Activated CD4-positive, alpha-beta T cell treated with anti-CD3 and anti-CD28 coated beads, Interleukin-2, amount 50 U/mL, for 24 hours (primary cell): ENCODE measurements at places on chromosomes 4 and X.

DNA sequence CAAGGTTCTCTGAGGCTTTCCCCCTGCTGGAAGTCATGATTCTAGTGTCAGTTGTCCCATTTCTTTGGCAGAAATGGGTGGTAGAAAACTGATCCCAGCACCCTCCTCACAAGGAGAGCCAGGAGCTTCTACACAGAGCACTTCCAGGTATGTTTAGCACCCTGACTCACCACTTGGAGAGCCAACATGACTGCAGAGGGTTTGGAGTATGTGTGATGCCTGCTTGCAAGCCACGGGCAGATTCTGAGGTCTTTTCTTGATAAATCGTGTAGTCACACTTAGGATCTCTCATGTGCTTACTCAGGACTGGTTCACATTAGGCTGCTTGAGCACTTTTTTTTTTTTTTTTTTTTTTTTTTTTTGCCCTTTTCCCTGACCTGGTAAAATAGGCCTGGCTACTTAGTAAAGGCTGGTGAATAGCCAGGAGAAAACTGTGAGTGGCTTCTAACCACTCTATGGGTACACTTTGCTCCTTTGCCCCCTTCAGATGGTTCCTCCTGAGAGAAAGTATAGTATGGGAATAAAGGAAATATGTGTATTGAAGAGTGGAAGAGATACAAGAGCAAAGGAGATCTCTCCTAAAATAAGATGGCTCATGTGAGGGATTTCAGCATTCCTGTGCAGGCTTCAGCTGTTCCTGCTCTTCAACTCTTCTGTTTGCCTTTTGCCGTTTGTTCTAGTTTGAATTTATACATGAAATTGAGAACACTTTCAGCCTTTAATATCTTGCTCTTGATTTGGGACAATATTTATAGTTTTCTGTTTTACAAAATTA is 103.6 kb downstream of the EMCN start:
- no peak for DNase-seq

DNA sequence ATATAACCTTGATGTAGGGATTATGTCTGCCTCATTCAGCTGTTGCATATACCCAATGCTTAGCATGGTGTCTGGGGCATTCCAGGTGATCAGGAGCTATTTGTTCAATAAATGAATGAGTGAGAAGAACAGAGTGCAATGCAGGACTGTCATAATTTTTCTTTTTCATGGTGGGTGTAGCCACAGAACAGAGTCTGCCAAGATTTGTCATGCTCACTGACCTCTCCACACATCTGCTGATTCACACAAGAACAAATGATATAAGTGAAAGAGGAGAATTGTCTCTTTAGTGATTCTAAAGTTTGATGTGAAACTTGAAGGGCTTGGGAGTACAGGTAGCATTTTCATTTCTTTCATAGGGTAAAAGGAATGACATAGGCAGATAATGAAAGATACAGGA is 64.4 kb upstream of the TEX13D start:
- DNase-seq = no peak

DNA sequence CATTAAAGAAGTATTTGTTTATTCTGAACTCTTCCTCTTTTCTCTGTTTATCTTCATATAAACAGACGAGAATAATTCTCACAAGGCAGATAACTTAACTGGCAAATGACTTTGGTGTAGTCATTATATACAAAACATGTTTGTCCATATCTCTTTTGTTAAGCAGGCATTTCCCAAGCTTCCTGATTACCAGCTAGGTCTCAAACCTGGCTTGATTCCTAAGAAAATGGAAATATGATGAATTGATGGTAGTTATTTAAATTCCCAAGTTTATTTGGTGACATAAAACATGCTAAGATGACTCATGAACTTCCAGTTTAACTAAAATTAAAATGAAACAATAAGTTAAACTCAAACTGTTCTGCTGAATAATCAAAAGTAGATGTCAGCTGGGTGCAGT is 96.8 kb downstream of the ARSJ start:
- no peak for DNase-seq

DNA sequence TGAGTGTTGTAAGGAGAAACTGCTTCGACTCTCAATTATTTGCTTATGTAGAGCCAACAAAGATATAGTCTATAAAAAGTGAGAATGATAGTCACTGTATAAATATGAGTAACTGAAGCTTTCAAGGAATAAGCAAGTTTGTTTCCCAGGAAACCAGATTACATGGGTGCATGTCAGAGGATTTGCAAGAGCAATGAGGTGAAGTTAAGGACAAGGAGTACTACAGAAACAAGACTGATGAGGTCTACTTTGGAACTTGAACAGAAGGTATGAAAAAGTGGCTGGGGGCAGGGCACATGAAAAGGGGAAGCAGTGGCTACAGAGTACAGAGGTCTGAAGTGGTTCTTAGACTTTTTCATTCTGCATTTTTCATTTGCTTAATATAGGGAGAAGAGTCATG is 321.0 kb upstream of the CXXC4 start:
- no peak for DNase-seq

DNA sequence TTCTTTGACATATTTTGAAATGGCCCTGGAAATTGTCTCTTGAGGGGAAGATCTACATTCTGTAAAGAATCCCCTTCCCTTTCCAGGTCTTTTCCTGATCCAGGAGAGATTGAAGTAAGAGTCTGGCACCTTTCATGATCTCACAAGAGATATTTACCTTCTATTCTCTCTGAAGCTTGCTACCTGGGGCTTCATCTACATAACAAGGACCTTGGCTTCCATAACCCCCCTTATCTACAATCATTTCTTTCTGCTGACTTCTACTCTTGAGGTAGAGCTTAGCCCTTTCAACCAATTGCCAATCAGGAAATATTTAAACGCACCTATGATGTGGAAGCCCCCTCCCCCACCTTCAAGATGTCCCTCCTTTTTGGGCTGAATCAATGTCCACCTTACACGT is 383.7 kb upstream of the MAGEB18 start:
- DNase-seq = no peak

DNA sequence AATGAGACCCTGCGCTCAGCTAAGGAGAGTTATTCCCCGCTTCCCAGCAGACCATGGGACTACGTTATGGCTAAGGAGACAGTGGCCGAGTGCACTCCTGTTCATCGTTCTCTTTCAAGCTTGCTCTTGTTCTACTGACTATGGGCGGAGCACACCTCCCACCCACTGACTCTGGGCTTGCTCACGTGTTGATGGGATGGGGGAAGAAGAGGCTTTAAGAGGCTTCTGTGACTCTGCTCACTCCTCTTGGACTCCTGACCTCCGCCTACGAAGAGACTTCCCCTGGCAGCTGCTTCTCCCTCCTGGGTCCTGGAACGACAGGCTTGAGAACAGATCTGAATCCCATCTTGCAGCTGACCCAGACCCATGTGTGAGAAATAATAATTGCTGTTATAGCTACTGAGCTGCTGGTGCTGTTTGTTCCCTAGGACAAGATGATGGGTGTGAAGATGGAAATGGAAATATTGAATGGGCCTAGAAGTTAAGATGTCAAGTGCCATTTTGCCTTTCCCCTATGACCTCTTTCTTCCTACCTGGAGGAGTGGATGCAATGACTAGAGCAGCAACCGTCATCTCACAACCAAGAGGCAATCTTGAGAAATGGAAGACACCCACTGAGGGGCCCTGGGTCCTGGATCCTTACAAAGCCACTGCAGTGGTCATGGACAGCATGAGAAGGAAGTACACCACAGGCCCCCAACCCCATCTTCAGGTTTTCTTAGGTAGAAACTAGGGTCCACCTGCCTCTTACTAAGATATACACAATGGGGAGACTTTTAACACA is 38.7 kb upstream of the IRAK1 start:
- DNase-seq = no peak

DNA sequence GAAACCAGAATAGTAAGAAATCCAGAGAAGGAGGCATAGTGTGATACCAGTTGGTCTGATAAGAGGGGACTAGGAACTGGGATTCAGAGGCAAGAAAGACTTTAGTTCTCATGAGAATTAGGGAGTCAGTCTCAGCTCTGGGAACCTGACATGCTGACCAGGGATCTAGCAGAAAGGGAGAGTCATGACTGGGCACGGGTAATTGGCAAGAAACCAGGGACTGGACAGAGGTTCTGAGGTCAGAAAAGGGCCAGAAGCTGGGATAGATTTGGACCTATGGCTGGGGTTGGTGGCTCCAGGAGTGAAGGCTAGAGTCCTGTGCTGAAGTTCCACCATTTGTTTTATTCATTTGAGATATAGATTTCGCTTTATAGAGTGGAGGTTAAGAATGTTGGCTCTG is 110.2 kb upstream of the C1GALT1C1 start:
- DNase-seq = no peak

DNA sequence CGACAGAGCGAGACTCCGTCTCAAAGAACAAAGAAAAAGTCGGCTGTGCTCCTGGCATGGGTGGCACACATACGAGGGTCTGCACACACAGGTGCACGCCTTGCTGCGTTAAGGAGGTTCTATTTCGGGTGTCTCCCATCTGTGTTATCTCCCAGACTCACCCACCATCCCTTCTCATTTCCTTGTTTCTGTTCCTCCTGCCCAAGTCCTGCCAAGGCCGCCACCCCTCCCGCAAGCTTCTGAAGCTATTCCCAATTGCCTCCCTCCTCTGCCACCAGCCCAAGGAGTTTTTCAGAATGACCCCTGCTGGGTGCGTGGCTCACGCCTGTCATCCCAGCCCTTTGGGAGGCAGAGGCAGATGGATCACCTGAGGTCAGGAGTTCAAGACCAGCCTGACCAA is 6.0 kb upstream of the IL3RA start:
- no peak for DNase-seq

- no peak for DNase-seq
Observed at GRCh38 chr4:98733601-98734000, 75.2 kb upstream of the TSPAN5 start.

GRCh38 chr4:99506781-99507180 is 4.0 kb upstream of the C4orf17 start:
- DNase-seq = no peak

DNA sequence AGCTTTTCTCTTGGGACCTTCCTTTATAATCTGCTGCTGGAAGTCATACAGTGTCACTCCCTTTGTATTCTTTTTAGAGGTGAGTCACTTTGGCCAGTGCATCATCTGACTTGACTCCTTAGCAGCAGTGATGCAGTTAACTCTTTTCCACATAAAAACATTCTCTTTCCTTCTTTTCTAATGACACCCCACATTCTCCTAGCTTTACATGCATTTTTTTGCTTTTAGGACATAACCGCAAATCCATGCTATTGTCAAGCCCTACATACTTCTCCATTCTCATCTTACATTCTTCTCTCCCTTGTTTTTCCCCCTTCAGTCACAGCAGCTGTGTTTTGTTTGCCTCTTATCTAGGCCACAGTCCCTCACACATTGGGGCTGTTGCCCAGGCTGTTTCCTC is 55.1 kb downstream of the ZNF330 start:
- DNase-seq = no peak

GRCh38 chr4:173333658-173334084 is 487 bp downstream of the HMGB2 start:
- DNase-seq = no peak

DNA sequence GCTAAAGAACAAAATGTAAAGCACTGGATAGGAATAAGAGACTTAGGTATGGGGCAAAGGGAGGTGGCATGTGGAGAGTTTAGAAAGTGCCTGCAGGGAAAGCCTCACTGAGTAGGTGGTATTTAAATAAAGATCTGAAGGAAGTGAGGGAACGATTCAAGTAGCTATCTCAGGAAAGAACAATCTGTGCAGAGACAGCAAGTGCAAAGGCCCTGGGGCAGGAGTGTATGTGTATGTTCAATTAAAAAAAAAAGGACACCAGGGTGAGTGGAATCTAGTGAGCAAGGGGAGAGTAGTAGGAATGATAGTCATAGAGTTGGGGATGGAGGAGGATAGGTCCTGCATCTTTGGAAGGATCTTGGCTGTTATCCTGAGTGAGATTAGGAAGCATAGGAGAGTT is 779.9 kb upstream of the FTHL17 start:
- no peak for DNase-seq

DNA sequence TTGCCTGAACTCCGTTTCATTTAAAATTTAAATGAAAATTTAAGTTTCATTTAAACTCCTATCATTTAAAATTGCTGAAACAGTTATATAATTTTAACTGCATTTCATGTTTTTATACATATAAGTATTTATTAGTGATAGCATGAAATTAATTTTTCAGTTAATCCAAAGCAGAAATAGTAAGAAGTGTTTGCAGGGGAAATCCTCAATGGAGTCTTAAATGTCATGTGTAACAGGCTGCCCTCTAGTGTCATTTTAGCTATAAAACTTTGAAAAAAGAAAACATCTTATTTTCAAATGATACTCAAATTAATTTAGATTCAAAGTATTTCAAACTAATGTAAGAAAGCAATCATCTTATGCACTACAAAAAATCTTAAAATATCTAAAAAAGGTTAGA is 27.2 kb downstream of the TAPT1 start:
- no peak for DNase-seq

DNA sequence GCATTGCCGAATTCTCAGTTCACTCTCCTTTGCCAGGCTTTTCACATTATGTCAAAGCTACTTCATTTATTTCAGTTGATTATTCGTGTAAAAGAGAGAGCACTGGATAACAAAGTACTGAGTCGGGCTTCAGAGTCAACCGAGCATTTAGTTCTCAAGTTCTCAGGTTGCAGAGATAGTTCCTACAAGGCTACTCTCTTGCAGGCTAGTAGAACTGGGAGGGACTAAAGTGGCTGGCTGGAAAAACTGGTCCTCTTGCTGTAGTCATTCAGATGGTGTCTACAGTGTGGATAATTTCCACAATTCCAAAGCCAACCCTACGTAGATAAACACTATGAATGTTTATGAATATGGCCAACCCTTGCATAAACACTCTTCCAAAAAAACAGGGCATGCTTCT is 4.6 kb upstream of the CCNG2 start:
- DNase-seq = no peak

GRCh38 chr4:155629956-155630355 is 36.7 kb upstream of the GUCY1A1 start:
- DNase-seq = no peak

DNA sequence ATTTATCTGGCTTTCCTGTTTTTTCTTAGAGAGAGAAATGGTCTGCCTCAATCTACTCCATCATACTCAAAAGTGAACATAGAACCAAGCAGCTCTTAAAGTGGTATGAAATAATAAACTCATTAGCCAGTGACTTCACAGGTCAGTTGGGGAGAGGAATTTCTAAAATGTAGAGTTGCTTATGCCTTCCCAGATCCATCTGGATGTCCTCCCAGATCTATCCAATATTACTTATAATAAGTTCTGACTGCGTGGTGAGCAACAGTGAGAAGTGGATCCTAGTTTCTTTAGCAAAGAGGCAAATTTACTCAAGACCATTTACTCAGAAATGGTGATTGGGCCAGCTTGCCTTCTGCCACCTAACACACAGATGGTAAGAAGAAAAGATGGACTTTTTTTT is 748.0 kb downstream of the PCDH18 start:
- DNase-seq = no peak

- no peak for DNase-seq
Observed at GRCh38 chrX:109990582-109991276, 12.2 kb upstream of the TMEM164 start.

DNA sequence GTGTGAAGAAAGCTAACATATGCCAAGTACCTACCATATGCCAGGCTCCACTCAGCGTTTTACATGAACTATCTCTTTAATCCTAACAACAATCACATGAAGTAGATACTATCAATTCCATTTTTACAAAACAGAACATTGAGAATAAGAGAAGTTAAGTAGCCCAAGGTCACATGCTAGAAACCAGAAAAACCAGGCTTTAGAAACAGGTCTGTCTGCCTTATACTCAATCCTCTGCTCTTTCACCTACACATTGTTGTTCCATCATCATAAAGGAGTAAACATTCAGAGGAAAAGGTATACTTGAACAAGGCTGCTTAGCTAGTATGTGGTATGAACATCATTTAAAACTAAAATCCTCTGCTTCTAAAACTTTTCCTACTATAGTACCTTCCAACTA is 42.1 kb downstream of the WDFY3 start:
- no peak for DNase-seq
